ENCODE measurements at places on chromosomes 5 and 9.

GRCh38 chr9:135224921-135225541 is 137.6 kb downstream of the OLFM1 start:
- DNase-seq = no peak

- peak; percentile 47 for DNase-seq
Measured at GRCh38 chr5:135085133-135085935, 51.3 kb upstream of the PITX1 start.

- no peak for DNase-seq
Measured at GRCh38 chr5:174501461-174502069, 222.8 kb upstream of the MSX2 start.

- no peak for DNase-seq
Measured at GRCh38 chr9:86867804-86868313, 79.4 kb downstream of the GAS1 start.

GRCh38 chr5:137286025-137286610 is 213.0 kb downstream of the SPOCK1 start:
- DNase-seq = no peak

DNA sequence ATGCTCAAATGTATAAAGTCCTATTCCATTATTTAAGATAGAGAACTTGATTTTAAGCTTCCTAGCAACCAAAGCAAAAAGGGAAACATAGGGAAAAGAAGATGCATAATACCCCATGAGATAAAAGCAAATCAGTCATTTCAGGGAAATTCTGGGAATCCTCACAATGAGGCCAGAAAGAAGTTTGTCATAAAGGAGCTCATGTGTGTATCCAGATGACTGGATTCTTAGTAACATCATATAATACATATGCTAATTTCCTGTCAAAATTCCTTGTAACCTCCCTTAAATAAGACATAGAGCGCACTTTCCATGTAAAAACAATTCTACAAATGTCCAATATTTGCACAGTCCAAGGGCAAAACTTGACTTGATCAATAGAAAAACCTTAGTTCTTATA is 411.0 kb upstream of the WWC1 start:
- no peak for DNase-seq
